ENCODE measurements at places on chromosomes 11 and 22. TPM values are rescaled to one million over a fixed set of nuclear protein-coding genes. Genes with fewer than 3 reads are reported as not detected.

- no peak for ATAC-seq
These were observed 87.6 kb downstream of the ETS1 start for GRCh38 chr11:128499613-128500253.

DNA sequence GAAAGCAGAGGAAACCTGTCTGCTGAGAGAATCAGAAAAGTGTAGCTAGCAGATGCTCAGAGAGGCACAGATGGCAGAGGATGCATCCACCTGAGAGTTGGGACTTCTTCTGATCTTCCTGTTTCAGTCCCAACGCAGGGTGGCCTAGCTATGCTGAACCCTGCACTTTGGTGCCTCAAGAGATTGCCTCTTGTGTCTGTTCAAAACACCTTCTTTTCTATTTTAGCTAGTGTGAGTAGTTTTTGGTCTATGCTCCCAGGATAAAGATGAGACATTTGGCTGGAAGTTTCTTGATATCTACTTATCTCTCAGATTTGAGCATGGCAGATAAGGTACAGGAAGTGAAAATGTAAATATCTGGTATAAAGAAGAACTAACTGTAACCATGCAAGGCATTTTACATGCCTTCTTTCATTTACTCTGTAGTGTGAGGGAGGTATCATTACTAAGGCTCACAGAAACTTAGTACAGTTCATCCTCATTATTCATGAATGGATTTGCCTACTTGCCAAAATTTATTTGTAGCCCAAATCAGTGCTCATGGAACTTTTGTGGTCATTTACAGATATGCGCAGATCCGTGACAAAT, 47.0 kb upstream of the PSMA1 start:
- ATAC-seq = no peak

GRCh38 chr11:92869716-92870115, 99.7 kb upstream of the MTNR1B start:
- no peak for ATAC-seq

DNA sequence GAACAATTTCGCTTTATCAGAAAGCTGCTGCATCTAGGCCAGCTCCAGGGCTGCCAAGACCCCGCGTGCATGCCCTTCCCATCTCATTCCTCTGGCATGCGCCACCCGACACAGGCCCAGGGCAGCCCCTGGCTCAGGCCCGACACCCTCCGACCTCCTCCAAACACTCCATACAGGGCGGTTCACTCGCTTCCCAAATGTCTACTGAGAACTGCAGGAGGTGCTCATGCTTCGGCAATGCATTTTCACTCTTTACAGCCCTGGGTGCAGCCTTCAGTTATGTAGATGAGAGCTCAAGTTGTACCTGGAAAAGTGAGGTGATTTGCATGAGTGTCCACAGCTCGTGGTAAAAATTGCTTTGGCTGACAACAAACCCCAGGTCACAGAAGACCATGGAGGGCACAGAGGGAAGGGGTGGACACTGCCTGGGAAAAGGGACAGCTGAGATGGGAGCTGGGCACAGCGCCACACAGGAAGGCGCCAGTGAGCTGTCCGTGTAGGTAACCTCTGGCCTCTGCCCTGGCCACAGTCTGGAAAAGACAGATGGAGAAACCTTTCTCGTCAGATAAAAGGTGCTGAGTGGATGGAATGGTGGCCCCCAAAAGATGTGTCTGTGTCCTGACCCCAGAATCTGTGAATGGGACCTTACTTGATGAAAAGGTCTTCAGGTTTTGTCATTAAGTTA, 1351.9 kb downstream of the BRD1 start:
- no peak for ATAC-seq

TPBGL gene
- not detected for total RNA-seq

P4HA3 gene
- 0.20 TPM for total RNA-seq
